Caco-2 (cell line): ENCODE measurements at places on chromosomes 12 and 14. TPM values are rescaled to one million over a fixed set of nuclear protein-coding genes. Genes with fewer than 3 reads are reported as not detected.

GRCh38 chr14:100296106-100296651, 10.1 kb downstream of the SLC25A29 start:
- no peak for DNase-seq

DNA sequence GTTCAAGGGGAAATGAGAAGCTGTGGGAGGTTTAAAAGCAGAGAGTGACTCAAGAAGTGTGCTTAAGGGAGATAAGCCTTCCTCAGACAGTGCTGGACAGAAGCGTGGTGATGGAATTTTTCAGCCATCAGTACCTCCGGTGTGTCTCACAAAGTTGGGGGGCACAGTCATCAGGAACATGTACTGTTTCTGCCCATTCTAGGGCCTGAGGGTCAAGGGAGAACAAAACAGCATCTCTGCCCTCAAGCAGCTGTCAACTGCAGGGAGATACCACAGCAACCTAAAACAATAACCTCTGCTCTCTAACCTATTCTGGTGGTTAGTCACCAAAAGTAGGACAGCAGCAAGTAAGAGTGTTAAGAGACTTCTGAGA, 2.0 kb upstream of the STON2 start:
- no peak for DNase-seq

GRCh38 chr12:18578191-18578590, 159.6 kb downstream of the PLCZ1 start:
- DNase-seq, result no peak

KRT79 gene
- not detected in 2 replicates for total RNA-seq

GRCh38 chr14:59028476-59029202, 159.8 kb upstream of the DAAM1 start:
- peak; percentile 67 for DNase-seq

DNA sequence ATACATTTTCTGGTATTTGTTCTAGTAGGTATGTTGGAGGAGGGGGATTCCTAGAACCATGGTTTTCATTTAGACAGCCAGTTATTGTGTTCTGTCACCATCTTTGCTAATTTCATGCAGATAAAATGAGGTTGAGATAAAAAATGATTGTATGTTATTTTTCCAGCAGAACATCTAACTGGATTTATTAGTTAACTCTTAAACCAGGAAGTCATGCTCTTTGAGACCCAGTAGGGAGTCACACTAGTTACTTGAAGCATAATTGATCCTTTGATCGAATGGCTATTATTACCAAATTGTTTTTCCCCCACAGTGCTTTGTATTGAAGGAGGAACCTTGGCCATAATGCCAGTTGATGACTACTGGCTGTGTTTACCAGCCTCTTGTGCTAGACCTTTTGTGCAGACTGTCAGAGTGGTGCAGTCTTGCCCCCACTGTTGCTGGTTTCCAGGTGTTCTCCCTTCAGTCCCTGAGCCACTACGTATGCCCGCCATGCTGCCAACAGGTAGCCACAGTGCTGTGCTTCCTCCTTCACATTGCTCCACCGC, 6.0 kb downstream of the EID3 start:
- DNase-seq, result no peak

- DNase-seq, result no peak
These were observed 7.1 kb downstream of the LTBP2 start for GRCh38 chr14:74604911-74605310.

PTCSC3 gene
- not detected in 2 replicates for total RNA-seq

RD3L gene
- total RNA-seq, result not detected in 2 replicates

DNA sequence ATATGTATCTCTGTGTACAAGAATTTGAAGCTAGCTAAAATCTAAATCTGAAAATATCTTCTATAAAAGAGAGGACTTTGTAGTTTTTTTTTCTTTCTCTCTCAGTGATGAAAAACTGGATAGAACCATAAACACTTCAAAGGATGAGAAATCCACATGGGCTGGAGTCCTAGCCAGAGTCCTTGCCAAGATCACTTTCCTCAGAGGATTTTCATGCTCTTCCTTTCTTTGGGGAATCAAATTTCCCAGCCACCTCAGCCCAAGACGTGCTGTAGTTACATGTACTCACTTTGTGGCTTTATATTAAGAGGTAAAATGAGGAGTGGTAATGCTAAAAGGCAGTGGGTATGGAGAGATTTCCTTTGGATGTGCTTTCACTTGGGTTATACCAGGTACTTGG, 110.3 kb downstream of the SLC38A1 start:
- DNase-seq, result no peak

OR6S1 gene
- not detected in 2 replicates for total RNA-seq

- DNase-seq, result no peak
These were observed 91.0 kb upstream of the DIO3 start for GRCh38 chr14:101470266-101470665.

GRCh38 chr12:68998041-68998440, 65.1 kb upstream of the CPM start:
- no peak for DNase-seq

TTC9 gene
- total RNA-seq, result 3.9 and 4.6 TPM in 2 replicates

DNA sequence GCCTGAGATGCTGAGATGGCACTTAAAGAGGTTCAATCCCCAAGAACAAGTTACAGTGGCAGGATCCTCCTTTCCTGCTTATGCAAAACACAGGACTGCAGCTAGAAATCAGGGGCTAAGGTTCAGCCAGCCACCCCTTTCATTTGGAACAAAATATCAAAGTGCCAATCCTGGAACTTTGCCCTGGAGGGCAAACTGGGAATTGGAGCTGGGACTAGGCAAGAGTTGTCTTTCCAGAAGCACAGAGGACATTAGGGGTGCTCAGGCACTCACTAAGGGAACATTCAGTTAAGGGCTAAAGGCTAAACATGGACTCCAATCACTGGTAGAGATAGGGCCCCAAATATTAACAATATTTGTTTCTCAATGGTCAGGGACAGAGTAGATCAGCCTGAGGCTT, 237.2 kb downstream of the EMP1 start:
- DNase-seq, result no peak

DNA sequence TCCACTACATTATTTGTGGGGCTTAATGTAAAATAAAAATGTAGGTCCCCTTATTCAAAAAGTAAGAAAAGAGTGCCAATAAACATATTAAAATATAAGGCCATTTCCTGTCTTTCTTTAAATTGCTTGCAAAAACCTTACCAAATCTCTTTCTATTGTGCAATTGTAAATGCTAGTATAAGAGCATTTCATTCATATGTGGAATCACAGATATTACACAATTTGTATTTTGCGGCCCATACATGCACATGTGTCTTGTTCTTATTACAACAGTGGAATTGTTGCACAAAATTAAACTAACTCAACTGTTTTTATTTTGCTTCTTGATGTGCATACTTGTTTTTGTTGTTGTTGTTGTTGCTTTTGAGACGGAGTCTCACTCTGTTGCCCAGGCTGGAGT, 20.1 kb upstream of the CRADD start:
- DNase-seq, result no peak

SOAT2 gene
- 6.5 and 9.7 TPM in 2 replicates for total RNA-seq

DNA sequence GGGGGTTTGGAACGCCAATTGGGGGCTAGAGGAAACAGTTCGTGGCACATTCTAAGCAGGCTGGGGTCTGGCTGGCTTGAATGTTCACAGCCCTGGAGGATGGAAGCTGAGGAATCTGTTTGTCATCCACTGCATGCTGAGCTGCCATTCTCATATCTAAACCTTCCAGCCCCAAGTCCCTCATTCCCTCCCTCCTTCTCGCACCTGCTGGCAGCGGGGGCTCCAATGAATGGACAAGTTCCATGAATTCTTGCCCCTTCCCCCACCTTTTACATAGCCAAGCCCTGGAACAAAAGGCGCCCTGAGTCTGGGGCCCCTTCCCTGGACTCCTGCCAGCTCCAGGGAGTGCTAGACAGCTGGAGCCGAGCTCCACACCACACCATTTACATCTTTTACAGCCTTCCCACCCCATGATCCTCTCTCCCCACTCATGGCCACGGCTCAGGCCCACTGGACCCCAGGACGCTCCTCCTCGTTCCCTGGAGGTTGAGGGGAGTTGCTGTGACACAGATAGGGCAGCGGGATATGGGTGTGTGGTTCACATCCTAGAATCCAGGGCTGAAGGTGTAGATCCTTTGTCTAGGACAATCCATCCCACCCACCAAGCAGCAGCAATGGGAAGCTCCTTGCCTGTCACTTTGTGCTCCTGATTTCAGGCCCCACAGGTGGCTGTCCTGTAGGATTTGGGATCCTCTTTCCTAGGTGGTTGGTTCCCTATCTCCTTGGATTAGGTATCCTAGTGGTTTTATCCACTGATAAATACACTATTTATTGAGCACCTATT, 21.7 kb upstream of the VRTN start:
- DNase-seq, result peak; percentile 54

KRT77 gene
- total RNA-seq, result not detected in 2 replicates

DNA sequence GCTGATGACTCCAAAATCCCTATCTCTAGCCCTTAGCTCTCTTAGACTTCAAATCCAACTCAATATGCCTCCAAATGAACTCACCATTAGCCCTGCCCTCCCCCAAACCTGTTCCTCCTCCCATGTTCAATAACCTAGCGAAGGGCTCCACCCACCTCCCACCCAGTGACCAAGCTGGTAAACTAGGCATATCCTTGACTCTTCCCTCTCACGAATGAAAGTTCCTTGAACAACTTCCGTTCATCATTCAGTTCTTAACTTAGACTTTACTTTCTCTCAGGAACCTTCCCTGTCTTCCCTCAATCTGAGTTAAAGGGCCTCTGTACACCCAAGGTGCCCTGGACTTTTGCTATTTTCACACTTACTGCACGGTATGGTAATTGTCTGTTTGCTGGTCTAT, 1.9 kb upstream of the KLHDC1 start:
- DNase-seq, result no peak
